Activated CD4-positive, alpha-beta T cell treated with anti-CD3 and anti-CD28 coated beads, Interleukin-2, amount 50 U/mL, for 1 hour (primary cell): ENCODE measurements at places on chromosomes 5 and 9.

GRCh38 chr5:174155706-174156105 is 110.2 kb downstream of the NSG2 start:
- no peak for DNase-seq

GRCh38 chr9:38488156-38488698 is 64.0 kb upstream of the IGFBPL1 start:
- no peak for DNase-seq

GRCh38 chr5:159947708-159948358 is 31.6 kb downstream of the ADRA1B start:
- no peak for DNase-seq

- DNase-seq = no peak
Measured at GRCh38 chr5:133957591-133957990, 10.8 kb downstream of the C5orf15 start.

DNA sequence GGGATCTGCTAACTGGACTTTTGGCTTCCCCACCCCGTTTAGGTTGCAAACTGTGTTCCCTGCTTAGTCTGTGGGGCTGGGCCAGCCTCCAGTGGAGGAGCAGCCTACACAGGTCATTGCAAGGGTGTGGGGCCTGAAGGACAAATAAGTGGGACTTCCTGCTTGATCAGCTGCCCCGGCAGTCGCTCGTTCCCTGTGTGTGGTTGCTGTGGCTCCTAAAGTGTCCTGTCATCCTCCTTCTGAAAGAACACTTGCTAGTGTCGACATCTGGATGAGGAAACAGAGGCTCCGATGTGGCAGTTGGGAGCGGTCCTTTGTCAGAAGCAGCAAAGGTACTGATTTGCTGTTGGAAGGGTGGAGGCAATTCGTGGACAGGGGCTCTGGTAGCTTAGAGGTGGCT is 88.9 kb upstream of the TBCA start:
- no peak for DNase-seq

DNA sequence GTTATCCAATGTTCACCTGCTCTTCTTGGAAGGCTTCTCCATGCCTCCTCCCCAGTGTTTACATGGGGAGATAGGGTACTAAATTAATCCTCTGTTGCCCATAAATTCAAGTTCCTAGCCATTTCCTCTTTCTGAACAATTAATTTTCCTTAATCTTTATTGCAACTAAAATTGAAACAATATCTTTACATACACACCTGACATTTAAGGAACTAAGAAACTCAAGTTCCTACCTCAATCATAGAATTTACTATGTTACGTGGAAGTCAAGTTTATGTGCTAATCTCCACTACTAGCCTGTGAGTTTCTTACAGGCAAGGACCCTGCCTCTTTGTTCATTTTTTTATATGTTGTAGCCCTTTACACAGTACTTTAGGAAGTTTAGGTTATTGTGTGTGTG is 10.1 kb upstream of the ADRB2 start:
- no peak for DNase-seq

DNA sequence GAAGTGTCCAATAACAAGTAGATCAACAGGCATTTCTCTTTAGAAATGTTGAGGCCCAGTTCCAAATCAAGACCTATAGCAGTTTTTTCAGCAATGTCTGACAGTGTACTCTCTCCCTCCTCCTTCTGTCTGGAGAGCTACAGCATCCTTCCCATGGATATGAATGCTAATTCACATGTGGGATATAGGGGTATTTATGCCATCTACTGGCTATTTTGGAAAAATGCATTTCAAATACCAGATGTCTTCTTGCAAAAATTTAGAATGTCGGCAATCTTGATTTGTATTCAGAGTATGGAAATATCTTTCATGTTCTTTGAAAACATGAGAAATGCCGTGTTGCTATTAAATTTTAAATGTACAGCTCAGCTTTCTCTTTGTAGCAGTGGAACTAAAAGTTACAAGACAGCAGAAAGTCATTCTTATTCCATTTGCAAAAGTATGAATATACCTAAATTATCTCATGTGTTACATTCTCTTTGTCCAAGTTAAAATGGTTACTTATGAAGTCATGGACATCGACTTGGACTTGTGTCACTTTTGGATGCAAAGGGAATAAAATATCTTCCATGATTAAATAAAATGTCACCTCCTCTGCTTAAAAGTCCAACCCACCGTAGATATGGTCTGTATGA is 647.8 kb downstream of the TAF11L14 start:
- DNase-seq = no peak

- DNase-seq = no peak
Measured at GRCh38 chr5:57710126-57710525, 227.5 kb upstream of the ACTBL2 start.

DNA sequence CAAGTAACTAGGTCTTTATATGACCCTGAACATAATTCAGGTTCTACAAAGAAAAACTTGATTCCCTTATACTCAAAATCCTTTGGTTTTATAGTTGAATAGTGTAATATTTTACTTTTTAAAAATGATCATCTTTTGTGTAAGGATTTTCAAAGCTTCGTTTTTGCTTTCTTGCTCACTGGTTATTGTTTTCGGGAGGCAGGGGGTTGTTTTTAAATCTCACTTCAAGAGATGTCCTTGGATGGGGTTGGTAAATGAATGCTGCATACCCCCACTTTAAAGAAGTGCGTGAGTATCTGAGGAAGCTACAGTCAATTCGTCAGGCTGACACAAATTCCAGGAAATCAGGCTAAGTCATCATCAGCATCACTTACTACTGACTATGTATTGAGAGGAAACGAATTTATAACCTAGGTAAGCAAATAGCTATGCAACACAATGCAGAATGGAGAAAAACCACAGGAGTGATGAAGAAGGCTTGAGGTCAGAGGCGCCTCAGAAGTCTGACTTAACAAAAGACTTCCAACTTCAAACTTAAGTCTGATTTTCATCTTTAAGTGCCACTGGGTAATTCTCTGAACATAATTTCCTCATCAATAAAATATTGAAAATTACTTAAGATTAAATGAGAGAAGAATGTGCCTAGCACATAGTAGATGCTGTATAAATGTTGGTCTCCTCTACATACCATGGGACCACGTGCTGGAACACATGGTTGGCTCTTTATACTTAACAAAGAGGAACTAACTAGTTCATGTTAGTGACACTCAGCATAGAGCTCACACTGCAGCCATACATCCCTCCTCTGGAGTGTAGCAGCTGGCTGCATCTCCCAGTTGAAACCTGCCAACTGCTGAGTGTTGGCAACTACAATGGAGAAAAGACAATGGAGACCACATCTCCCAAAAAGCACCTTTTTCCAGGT is 106.0 kb upstream of the KIF2A start:
- DNase-seq = no peak

DNA sequence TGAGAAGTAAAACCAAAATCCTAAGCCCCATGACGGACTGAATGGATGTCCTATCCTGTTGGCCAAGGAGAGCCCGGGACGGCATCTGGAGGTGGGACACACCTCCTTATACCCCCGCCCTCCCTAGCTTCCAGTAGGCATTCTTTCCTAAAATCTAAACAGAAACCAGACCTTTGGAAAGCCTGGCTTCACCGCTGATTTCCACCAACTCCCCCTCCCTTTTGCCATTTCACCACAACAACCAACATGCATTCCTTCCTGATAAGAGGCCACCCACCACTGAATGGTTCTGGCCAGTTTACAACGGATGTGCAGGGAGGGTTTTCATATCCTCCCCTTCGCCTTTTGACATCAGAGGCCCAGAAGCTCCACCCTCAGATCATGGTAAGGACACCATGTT is 9.2 kb upstream of the RARS1 start:
- no peak for DNase-seq
